ENCODE measurements at places on chromosomes 11 and 22.

DNA sequence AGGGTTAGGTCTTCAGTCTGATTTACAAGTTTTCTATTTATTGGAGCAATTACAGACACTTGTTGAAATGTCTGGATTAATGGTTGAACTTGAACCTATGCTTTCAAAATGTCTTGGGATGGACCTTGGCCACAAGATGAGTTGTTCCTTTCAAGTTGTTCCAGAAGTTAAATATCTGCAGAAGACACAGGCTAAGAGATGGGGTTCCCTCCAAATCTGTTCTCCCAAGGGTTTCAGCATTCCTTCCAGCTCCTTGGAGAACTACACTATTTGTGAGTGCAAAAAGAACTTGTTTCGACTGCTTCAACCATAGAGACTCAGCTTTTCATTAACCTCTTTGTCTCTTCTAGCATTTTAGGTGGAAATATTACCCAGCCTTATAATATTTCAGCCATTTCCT lies 189.0 kb upstream of the BLID start:
- DNase-seq, result no peak

DNA sequence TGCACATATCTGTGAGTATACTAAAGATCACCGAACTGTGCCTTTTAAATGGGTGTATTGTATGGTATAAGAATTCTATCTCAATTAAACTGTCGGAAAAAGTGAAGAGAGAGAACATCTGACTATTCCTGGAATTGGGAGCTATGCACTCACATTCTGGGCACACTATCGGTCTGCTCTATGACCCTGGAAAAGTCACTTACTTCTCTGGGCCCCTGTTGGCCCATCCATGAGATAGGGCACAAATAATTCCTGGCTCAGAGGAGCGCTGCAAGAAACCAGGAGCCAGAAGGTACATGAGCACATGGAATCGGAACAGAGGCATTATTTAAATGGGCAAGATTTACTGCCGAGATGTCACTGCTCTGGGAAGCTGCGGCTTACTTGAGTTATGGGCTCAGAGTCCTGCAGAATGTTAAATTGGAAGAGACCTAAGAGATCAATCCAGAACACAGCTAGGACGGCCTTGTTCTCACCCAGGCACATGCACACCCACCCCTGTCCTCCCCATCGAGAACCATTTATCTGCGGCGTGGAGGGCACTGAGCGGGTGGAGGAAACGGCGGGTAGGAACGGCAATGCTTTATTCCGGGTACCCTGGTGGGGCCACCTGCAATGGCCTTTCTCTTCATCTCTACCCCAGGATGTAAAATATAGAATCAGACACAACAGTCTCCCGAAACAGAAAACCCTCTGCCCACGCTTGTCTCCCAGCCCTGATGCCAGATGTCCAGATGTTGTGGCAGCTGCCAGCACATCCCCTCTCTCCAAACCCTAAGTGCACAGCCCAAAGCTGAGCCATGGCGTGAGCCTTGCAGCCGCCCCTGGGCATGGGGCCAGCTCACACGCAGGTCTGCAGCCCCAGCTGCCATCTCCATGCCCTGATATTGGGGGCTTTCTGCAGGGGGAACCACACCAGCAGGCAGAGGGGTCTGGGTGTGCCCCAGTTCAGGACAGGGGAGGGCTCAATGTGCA lies 142.4 kb downstream of the DSCAML1 start:
- DNase-seq, result no peak

DNA sequence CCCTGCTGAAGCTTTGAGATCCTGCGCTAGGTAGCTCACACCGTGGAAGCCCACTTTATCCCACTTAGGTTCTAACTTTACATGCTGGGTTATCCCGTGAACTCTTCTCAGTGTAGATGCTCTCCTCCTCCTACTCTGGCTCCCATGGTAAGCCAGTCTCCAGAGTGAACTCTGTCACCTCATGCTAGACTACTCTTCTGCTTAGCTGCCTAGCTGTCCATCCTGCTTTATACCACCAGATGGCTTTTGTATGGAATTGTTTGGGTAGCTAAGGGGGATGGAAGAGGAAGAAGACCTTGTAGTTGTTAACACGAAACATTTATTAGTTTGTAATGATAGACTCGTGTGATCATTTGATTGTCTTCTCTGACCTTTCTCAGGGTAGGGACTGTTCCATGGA lies 46.8 kb downstream of the EMSY start:
- DNase-seq, result no peak

DNA sequence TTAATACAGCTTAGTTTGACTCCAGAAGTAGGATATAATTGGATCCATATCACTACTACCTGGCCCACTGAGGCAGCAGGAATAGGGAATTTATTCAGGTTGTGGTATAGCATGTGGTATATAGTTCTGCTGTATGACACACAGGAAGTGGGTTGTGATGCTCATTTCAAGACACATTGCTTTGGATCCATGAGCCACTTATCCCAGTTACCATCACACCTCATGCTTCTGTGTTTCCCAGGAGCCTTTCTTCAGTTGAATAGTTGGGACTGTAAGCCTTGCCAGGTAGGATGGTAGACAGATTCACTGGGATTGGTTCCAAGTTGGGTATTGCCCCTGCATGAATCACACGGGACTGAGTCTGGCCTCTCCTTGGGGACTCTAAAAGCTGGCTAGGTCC lies 9.9 kb upstream of the SLC37A2 start:
- DNase-seq, result no peak

DNA sequence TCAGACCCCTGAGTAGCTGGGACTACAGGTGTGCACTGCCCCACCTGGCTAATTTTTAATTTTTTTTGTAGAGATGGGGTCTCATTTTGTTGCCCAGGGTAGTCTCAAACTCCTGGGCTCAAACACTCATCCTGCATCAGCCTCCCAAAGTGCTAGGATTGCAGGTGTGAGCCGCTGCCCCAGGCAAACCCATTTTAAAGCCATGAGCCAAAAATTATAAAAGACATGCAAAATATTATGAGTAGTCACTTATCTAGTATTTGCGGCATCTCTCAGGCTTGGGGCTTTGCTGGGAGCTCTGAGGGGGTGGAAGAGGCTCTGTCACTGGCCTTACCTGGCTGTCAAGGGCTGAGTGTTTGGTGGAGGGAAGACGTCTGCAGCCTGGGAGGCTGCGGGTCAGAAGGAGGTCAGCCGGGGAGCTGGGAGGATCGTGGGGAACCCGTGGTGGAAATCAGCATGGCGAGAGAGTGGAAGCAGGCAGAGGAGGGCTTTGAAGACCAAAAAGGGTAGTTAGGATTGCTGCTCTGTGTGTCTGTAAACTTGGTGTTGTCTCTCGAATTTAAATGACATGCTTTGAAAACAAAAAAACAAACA lies 69.1 kb upstream of the PARVG start:
- DNase-seq, result no peak

DNA sequence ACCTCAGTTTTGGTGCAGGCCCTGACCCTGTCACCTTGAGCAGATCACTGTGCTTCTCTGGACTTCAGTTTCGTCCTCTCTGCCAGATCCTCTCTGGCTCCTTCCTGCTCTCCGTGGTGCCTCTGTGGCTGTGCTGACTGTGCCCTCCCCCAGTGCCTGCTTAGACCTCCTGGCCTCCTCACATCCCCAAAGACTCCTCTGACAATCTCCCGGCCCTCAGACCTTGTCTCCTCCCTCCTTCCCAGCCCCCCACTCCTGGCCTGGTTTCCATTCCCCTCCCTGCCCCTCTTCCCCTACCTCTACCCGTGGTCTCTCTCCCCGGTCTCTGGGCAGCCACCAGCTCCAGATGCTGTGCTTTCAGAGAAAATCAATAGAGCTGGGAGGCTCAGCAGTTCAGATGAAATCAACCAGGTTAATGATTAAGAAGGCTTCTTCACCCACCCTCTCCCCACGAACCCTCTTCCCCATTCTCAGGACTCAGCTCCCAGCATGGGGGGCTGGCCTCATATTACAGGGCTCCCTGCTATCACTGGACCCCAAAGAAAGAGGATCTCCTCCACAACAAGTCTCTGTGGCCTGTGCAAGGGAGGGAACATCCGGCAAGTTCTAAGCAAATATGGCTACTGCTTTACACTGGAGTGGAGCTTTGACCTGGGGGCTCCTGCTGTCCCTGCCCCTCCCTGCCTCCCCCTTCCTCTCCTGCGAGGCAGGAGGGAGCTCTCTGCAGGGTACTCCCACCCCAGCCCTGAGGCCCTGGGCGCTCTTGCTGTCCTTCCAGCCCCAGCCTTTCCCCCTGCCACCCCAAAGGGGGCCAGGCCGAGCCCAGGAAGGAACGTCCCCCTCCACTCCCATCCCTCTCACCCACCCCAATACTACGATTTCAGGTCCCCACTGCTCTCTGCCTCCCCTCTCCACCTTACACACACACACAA lies 8.5 kb downstream of the BACE1-AS start:
- DNase-seq, result no peak

- DNase-seq, result no peak
Measured at GRCh38 chr11:102343809-102344208, 3.2 kb upstream of the BIRC2 start.

GRCh38 chr11:19713196-19714021 lies 772 bp downstream of the NAV2 start:
- DNase-seq, result no peak

GRCh38 chr11:1238767-1239595 lies 16.1 kb downstream of the MUC5B start:
- DNase-seq, result no peak

- DNase-seq, result no peak
Measured at GRCh38 chr11:84247926-84248325, 961.8 kb upstream of the CCDC90B start.

DNA sequence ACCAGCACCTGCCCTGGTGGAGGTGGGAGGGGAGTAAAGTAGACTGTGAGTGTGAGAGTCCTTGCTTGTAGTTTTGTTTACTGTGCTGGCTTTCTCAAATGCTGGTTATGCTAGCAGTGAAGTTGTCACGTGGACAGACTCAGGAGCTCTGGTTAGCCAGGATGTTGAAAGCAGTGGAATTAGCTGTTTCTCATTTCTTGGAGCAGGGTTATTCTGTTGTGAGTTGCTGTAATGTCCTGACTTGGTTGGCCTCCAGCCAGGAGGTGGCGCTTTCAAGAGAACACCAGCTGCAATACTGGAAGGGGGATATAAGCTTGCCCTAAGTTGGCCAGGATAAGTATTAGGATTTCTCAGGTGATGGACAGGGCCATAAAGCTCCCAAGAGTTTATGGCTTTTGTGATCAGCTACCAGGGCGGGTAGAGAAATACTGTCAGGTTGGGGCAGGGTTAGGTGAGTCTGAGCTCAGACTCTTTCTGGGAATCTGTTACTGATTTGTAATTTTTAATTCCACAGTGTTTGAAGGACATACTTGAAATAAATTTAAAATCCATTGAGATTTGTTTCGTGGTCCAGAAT lies 13.7 kb downstream of the CYP2D6 start:
- no peak for DNase-seq

- DNase-seq, result peak; percentile 51
Measured at GRCh38 chr22:38973289-38974169, 8.6 kb upstream of the APOBEC3B start.

DNA sequence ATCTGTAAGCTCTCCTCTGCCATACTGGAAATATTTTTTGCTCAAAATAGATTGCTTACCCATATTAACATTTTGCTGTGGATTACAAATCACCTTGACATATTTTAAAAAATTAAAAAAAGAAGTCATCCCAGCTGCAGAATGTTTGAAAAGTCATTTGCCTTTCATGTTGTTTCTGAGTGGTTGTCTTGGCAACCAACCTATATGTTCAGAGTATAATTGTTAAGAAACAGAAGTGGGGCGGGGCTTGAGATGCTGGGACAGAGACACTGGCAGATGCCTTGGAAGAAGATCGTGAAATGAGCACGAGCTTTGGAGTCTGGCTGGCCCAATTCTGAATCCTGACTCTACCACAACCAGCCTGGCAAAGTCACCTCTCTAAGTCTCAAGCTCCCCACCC lies 348.2 kb downstream of the LARGE1 start:
- no peak for DNase-seq
